GM12892 (cell line): ENCODE measurements at places on chromosomes 7 and 10.
A peak's percentile ranks its signal among the peaks of the same experiment; 100 is the strongest.

DNA sequence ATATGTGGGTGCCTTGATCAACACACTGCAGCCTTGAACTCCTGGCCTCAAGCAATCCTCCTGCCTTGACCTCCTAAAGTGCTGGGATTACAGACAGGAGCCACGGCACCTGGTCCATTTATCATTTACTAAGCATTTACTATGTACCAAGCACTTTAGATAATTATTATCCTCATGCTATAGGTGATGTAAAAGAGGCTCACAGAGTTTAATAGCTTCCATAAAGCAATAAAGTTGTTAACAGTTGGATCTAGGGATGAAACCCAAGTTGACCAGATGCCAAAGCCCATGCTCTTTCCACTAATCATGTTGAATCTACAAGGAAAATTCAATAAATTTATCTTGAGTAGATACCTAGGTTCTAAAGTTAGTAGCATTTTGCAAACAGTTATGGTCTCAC is 5.0 kb downstream of the NAPEPLD start:
- DNase-seq: no peak

GRCh38 chr10:112958275-112958995 is 8.4 kb downstream of the TCF7L2 start:
- no peak for DNase-seq

- no peak for DNase-seq
Measured at GRCh38 chr7:157581740-157582139, 244.9 kb downstream of the DNAJB6 start.

DNA sequence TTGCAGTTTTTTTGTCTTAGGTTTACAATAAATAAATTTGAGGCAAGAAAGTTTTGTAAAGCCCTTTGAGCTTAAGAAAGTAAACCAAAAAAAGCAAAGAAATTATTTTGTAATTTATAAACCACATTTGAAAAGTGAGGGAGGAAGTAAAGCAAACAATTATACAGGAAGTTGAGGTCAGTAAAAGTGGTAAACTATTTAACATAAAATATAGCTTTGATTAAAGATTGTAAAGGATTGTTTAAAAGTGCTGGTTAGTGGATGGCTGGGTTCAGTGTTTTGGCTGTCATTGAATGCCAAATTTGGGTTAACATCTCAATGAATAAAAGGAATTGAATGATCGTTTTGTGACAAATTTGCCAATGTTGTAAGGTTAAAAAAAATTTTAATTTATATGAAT is 9.9 kb downstream of the SOSTDC1 start:
- no peak for DNase-seq

DNA sequence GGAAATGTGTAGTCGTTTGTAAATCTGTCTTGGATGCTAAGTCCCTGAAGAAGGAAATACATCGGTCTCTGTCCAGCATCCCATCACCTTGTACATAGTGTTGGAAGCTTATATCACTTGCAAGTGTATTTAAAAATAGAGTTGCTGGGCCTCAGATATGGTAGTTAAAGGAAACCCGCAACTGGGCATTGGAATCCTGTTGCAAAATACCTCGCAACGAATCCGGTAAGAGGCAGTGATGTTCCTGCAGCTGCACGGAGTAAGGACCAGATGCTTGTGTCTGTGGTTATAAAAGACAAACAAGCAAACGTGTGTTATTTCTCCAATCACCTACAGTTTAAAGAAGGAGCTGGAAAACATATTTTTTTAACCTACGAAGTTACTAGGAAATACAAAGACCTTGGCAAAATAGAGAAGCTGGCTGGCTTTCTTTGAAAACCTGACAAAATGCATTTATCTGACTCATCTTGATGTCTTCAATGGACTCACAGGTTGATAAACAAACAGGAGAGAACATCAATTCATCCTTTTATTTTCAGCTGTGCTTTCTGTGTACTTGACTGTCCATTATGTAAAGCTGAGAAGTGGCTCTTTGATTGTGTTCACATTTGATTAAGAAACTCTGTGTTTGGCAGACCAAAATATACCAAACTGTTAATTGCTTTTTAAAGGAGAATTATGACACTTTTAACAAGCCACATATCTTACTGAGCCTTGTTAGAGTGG is 326.4 kb downstream of the SFMBT2 start:
- DNase-seq: no peak

DNA sequence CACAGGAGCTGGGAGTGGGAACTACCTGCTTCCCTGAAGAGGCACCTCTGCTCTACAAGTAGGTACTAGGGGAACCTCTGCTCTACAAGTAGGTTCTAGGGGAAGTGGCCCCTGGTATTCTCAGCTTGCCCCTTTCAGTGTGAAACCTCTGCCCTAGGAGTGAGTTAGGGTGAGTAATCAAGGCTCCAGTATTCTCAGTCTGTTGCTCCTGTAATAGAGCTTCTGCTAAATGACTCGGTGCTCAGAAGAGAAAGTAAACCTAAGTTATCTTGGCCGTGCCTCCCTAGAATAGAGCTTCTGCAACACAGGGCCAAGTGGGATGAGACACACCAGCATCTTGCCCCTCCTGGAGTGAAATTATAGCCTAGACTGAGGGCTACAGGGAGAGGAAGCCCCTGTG is 13.4 kb upstream of the RASSF4 start:
- DNase-seq: no peak

GRCh38 chr10:129402459-129402858 is 64.6 kb upstream of the MGMT start:
- no peak for DNase-seq

- no peak for DNase-seq
Measured at GRCh38 chr7:18534481-18534880, 38.9 kb downstream of the HDAC9 start.

- DNase-seq: no peak
Measured at GRCh38 chr7:55339033-55340000, 25.8 kb upstream of the LANCL2 start.

DNA sequence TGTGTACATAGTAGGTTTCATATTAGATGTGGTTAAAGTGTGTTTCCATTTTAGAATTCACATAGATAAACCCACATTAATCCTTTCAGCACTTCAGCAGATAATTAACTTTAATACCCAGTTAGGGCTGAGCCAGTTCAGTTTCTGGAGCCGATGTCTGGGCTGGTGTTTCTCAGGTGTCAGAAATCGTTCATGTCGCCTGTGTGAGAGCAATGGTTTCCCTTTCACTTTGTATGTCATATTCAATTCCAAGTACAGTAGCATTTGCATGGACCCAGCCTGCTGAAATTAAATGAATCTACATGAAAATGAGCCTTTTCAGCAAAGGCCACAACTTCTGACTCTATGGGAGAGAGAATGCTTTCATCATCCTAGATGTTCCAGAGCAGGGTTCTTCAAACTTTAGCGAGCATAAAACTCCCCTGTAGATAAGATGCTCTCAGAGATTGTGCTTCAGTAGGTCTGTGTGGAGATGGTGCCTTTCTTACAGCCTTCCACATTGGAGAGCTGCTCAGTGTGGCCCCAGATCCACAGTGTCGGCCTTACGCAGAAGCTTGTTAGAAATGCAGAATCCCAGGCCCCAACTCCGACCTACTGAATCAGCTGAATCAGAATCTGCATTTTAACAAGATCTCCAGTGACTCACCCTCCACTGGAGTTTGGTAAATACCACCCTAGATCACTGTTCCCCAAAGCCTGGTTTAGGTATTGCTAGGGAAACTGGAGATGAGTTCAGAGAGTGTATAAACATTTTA is 19.6 kb downstream of the WIPF3 start:
- DNase-seq: peak; percentile 9

DNA sequence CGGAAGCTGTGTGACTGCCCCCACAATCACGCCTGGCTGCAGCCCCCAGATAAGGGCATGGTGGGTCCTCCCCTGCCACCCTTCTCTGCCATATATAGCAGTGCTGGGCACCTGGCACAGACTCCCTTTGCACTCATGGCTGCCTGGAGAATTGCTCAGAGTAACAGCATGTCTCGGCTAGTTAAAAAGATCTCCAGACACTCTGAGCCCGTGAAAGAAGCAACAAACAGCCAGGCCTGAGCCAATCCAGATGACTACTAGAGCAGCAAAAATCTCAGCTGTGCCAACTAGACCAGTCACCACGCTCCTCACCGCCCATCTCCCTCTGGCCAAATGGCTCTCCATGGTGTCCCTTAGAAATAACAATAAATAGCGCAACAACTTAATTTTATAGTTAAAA is 71.3 kb downstream of the PARD3 start:
- no peak for DNase-seq

- DNase-seq: no peak
Measured at GRCh38 chr7:65438598-65438997, 64.9 kb downstream of the ZNF92 start.

DNA sequence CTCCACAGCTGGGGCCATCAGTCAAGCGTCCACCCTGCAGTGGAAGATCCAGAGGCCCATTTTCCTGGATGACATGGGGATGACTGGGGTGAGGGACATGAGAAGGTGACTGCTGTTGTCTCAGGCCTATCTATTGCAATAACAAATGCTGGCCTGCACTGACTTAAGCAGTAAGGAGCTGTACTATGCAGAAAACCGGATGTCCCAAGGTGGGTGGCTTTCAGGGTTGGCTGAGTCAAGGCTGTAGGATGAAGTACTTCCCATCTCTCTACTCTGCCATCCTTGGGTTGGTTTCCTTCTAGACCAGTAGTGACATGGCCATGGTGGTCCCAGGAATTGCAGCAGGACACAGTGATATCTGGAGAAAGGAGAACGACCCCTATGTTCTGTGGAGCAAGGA is 48.1 kb downstream of the NEURL1 start:
- no peak for DNase-seq

DNA sequence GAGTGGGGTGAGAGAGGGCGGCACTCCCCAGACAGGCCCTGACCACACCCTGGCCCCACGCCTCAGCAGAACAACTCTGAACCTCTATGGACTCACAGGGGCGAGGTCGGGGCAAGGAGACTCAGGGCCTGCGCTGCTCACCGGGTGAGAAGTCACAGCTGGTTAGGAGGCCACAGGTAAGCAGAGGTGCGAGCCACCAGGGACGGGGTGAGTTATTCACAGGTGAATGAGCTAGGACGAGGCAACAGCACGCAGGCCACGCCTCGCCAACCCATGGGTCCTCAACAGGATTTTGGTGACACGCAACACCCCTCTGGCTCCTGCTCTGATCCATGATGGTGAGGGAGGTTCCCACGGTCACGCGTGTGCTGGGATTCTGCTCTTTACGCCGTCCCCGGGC is 202.5 kb downstream of the ADARB2 start:
- DNase-seq: no peak

DNA sequence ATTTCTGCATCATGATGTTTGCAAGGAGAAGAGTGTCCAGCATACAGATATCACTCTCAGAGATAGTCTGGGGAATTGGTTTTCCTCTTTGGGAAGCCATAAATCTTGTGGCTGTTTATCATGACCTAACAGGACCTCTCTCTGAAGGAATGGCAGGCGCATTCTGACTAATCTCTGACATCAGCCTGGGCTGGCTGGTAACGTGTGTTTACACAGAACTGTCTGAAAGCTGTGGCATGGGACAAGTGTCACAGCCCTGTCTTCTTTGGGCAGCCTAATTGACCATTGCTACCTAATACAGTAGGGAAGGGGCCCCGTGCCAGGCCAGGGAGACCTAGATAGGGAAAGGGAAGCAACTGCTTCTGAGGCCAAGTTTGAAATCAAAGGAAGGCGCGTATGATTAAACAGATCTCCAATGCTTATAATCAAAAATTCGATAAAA is 73.9 kb upstream of the CABCOCO1 start:
- DNase-seq: no peak

- no peak for DNase-seq
Measured at GRCh38 chr10:71090330-71090729, 122.0 kb upstream of the UNC5B start.

GRCh38 chr10:94042001-94042833 is 48.5 kb downstream of the PLCE1 start:
- DNase-seq: no peak

- DNase-seq: no peak
Measured at GRCh38 chr10:26486990-26487850, 49.1 kb downstream of the APBB1IP start.

- DNase-seq: no peak
Measured at GRCh38 chr10:16445770-16446469, 9.1 kb downstream of the PTER start.

- no peak for DNase-seq
Measured at GRCh38 chr7:47782022-47782421, 166.2 kb downstream of the PKD1L1 start.

DNA sequence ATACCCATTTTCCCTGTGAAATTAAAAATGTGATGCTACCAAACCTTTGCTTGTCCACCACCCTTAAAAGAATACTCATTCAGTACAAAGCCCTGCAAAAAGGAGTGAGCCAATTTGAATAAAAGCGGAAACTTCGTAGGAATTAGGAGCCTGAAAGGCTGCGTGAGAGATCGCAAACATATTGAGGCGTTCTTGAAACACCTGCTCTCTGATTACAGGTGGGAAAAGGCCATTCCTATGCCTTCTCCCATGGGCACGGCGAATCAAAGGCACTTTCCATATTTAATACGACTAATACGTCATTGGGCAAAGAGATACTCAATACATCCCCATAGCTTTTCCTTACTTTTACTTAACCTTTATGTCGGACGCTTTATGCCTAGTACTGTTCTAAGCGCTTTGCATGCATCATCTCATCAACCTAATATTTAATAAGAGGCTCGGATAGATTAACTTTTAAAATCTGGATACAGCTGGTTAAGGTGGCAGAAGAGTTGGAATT is 30.9 kb upstream of the KMT2E start:
- no peak for DNase-seq

GRCh38 chr10:99316374-99316773 is 12.8 kb upstream of the CNNM1 start:
- no peak for DNase-seq

- peak; percentile 10 for DNase-seq
Measured at GRCh38 chr10:7819121-7819460, 786 bp downstream of the TAF3 start.

GRCh38 chr7:91162436-91162835 is 101.8 kb upstream of the FZD1 start:
- DNase-seq: no peak

DNA sequence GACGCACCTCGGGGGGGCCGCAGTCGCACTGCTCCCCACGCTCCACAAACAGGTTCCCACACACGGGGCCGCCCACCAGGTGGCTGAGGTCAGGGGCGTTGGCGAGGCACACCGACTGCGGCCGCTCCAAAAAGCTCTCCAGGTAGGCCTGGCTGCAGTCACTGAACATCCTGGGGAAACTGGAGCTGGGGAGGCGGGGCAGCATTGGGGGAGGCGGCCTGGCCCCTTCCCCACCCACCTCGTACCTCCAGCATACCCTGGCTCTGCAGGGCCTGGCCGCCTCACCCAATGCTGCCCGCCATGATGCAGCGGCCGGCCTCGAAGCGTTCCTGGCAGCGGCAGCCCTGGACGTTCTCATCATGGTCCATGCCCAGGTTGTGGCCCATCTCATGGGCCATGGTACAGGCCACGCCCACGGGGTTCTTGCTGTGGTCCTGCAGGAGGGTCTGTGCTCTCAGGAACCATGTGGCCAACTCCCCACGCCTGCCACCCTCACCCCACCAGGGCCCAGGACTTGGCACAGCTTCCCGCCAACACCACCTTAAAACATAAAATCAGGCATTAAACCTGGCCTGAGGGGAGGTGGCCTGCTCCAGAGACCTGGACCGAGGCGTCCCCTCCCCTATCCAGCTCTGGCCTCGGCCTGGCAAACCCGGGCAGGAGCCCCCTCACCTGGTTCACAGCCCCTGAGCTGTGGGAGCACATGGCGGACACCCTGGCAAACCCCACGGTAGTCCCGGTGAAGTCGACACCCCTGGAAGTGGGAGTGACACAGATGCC is 5.0 kb downstream of the ADAM8 start:
- DNase-seq: no peak

GRCh38 chr10:35562427-35562826 is 42.7 kb upstream of the GJD4 start:
- DNase-seq: no peak
